Stimulated activated CD4-positive, alpha-beta T cell treated with anti-CD3 and anti-CD28 coated beads, Interleukin-1b, Interleukin-23, amount 100 ng/mL, for 1 hour (primary cell): ENCODE measurements at places on chromosomes 2 and 18.

DNA sequence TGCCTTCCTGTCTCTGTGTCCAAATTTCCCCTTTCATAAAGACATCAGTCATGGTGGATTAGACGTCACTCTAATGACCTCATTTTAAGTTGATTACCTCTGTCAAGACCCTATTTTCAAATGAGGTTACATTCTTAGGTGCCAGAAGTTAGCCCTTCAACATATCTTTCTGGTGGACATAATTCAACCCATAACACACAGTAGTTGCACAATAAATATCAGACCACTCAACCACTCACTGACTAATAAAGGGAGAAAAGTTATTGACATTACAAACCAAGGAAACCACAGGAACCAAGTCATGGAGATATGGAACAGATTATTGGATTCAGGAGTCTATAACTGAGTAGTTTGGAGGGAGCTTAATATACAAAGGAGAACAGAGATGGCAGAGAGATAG is 377.4 kb upstream of the ACVR2A start:
- DNase-seq: no peak

GRCh38 chr2:190578158-190579057 is 43.9 kb upstream of the NEMP2 start:
- no peak for DNase-seq

GRCh38 chr2:8709611-8710010 is 27.8 kb downstream of the ID2 start:
- no peak for DNase-seq

- DNase-seq: peak; percentile 70
Measured at GRCh38 chr2:112749755-112750559, 14.5 kb downstream of the CKAP2L start.

GRCh38 chr2:241565411-241565810 is 6.9 kb downstream of the BOK start:
- no peak for DNase-seq

GRCh38 chr2:833180-833579 is 117.5 kb upstream of the SNTG2 start:
- DNase-seq: no peak

DNA sequence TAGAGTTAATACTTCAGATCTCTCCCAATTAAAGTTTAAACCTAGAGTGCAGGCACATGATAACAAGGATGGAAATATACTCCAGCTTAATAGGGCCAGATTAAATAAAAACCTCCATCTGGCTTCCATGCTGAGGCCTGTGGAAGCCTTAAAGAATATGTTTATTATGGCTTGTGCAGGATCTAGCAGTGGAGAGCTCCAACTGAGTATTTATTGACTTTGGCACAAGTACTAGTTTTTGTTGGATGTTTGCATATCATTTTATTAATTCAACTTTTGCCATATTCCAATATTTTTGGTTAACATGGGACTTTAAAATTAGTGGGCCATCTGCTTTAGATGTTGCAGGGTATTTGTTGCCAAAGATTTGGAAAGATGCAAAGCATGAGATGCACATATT is 860.4 kb upstream of the SOX11 start:
- DNase-seq: no peak

GRCh38 chr18:58230438-58231179 is 186.6 kb downstream of the NEDD4L start:
- DNase-seq: no peak

DNA sequence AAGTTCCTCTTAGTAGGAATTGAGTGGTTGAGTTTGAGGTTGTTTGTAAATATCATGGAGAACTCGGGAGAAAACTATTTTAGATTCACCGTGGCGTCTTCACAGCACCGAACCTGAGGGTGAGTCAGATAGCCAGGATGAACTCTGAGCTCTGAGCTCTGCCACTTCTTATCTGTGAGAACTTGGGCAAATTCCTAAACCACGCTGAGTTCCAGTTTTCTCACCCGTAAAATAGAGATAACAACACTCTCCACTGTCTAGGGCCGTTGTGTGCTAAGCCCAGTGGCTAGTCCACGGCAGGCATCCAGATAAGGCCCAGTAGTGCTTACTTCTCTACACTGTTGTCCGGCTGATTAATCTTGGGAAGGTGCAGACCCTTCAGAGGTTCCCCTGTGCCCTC is 7.0 kb downstream of the KIF5C start:
- DNase-seq: no peak

DNA sequence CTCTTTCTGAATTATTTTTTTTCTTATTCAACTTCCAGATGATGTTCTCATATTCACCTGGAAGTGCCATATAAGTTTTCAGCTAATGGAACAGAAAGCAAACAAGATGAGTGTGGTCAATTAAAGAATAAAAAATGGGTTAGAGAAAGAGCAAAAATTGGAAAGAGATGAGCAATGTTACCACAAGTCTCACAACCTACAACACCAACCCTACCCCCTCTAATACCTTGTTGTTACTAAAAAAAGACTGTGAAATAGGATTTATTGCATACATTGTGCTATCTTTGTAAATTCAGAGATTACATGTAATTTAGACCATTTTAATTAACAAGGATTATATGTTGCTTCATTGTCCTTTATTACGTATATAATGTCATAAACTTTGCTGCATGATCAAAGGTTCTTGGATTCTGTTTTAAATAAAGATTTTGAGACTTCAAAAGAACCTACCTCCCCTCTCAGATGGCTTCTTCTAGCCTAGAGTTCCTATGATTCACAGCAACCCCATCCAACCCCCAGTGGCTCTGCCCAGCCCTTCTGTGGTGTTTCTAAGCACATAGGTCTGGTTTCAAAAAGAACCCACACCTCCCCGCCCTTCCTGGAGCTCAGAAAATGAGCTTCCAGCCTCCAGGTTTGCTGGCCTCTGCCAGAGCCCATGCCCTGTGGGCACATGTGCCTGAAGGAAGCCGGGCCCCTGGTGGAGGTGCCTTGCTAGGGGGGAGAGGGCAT is 24.7 kb downstream of the LGALSL start:
- DNase-seq: no peak

DNA sequence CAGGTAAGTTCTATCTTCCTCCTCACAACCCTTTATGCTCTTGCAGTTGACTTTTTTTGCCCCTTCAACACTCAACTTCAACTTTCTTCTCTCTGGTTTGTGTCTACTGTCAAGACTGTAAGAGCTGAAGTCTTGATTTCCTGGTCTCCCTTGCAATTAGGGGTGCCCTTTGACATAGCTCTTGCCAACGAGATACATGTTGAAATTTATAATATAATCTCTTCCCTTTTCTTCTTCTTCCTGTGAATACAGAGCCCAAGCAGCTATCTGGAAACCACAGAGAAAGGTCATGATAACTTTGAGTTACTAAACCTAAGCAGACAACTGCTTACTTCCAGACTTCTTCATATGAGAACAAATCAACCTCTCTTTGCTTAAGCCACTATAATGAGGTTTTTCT is 163.5 kb downstream of the MC4R start:
- DNase-seq: no peak

GRCh38 chr18:8300751-8301410 is 308.4 kb upstream of the RAB12 start:
- no peak for DNase-seq

- DNase-seq: no peak
Measured at GRCh38 chr18:9609190-9609589, 5.2 kb downstream of the PPP4R1 start.

- DNase-seq: no peak
Measured at GRCh38 chr18:26307161-26307773, 81.0 kb downstream of the TAF4B start.

DNA sequence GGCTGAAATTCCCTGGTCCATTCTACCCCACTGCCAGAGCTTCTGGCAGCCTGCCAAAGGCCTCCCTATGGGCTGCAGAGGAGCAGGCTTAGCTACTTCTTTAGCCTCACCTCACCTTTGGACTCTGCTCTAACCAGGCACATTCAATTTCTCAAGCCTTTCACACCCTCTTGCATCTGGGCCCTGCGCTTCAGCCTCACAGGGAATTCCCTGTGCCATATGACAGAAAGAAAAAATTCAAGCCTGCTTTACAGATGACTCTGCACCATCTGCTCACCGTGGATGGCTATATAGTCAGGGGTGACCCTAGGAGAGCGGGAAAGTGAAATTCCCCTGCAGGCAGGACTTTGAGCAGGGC is 62.5 kb downstream of the REEP1 start:
- DNase-seq: no peak

- DNase-seq: no peak
Measured at GRCh38 chr2:235521844-235522243, 28.0 kb downstream of the AGAP1 start.

DNA sequence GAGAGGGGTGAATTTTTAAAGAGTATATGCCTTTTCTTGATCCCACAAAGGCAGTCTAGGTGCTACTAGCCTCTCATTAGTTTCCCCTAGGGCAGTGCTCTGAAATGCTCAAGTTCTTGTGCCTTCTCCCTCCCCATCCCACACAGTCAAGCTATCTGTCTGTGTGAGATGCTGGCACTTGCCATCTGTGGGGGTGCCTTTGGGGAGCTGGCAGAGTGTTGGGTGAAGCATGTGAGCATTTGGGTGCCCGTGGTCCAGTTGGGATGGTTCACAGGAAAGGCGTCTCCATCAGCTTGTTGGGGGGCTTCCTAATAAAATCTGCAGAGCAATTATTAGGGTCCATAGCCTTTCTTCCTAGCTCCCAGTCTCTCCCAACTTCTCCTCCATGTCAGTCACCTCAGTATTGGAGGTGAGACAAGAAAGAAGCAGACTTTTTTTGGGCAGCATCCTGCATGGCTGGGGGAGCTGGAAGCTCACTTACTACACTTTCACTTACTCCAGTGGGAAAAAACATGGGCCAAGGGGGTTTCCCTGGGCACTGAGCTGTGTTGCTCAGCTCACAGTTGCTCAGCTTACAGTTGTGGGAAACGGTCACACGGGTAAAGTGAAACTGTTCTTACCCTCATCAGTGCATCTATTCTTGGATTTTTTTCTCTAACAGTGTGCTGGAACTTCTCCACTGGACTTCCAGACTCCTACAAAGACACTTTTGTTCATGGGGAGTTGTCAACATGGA is 29.3 kb downstream of the COLEC11 start:
- DNase-seq: no peak

GRCh38 chr2:70648961-70649360 is 95.3 kb upstream of the TGFA start:
- DNase-seq: no peak

DNA sequence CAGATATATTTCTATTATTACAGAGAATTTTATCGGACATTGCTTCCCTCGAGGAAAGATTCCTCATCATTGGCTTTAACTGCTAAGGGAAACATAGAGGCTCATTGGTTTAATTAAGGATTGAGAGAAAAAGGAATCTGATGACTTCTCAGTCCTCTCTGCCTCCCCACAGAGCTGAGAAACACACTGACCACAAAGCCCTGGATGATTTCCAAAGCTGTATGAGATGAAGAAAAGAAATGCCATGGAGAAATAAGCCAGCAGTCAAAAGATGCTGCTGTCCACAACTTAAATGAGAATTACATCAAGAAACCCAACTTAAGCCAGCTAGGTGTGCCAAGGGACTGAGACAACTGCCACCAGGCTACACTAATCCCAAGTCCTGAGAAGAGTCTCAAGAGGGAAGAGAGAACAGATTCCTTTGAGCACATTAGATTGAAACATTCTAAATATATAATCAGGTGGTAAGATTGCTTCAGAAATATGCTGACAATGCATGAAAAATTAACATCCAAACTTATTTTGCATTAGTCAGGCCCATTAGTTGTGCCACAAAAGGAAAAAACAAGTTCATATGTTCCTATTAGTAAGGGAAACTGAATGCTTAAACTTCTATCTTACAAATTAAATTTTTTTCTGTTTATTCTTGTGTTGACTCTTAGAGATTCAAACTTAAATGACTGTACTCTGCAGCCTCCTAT is 308.1 kb upstream of the CYRIA start:
- DNase-seq: no peak

DNA sequence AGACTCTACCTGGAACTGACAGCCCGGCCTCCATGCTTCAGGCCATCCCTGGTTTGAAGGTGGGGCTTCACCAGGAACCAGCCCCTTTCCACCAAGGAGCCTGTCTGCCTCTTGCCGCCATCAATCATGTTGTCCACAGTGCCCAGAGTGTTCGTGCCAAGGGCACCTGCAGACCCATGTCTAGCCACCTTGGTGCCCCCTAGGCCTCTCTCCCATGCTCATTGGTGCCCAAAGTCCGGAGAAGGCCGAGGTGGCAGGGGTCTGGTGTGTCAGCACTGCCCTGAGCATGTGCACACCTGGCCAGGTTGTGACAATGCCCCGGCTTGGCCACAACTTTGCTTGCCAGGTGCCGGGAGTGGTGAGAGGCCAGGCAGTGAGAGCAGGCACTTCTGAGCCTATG is 114.8 kb downstream of the COPS8 start:
- DNase-seq: no peak
